ENCODE measurements at places on chromosomes 13 and 19.

- DNase-seq = no peak
These were observed 40.4 kb downstream of the CRTC1 start for GRCh38 chr19:18723871-18724377.

DNA sequence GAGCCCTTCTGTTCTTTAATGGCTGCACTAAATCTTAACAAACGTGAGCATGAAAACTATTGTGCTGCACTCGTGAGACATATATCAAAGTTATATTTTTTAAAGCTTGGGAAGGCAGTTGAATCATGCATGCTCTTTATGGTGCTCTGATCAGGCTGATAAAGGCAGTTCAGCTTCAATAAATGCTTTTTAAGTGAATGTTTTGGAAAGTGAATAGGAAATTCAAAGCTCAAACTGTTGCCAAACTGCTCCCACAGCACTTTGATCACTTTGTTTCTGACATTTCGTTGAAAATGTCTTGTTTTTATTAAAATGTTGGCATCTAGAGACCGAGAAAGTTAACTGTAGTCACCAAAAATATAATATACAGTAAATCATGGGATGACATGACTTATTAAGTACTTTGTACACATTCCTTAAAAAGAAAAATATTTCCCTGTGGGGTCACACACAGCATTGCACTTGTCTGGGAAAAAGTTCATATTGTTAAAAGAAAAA lies 625.7 kb upstream of the PCDH9 start:
- peak; percentile 38 for DNase-seq

DNA sequence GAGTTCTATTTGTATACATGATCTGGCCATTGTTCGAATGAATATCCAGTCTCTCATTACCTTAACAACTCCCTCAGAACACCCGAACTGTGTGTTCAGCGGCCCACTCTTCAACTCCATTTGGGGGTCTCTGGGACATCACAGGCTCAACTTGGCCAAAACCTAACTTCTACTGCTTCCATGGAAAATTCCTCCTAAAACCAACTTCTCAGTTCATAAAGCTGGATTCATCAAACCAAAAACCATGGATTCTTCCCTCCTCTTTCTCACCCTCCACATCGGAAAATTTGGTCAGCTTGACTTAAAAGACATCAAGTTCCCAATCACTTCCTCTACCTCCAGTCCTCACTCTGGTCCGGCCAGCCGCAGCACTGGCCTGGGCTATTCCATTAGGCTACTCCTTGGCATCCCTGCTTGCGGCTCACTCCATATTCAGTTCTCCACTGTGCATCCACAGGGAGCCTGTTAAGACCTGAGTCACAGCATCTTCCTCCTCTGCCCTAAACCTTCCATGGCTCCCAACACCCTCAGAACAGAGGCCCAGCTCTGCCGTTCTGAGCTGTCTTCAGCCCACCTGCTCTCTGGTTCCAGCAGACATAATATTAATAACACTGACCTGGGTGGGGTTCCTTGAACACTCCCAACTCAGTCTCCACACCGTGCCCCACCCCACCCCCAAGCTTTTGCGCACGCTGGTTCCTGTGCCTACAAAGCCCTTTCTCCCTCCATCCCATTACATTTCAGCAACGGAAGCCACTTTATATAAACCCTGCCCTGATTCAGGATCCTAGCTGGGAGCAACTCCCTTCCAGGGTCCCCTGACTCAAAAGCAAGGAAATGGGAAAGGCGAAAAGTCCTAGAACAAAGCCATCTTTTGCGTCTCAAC lies 1.1 kb downstream of the ZNF792 start:
- DNase-seq = no peak

GRCh38 chr13:110114316-110114715 lies 192.6 kb downstream of the COL4A1 start:
- DNase-seq = no peak

- peak; percentile 94 for DNase-seq
These were observed 4.1 kb downstream of the IER2 start for GRCh38 chr19:13154241-13154778.

DNA sequence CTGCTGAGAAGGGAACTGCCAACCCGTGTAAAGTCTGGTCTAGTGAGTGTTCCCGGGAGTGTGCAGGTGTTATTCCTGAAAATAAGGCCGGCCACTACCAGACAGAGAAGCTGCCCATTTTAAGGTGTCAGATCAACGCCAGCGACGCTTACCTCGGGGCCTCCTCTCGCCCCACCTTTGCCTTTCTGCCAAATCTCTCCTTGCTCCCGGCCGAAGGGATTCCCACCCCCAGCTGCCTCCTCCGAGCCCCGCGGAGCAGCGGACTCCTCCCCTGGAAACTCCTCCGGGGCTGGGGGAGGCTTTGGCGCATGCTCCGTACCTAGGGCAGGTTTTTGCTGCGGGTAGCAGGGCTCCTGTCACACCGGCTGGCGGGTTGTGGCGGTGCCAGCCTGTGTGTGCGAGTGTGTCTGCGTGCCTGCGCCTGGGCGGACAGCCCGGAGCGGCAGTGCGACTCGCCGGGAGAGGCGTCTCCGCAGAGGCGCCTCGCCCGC lies at the start of gene HS6ST3:
Gene HS6ST3, plus strand, starts transcription at position 359 of the 491 bp plus-strand sequence.
- DNase-seq = peak; percentile 1

DNA sequence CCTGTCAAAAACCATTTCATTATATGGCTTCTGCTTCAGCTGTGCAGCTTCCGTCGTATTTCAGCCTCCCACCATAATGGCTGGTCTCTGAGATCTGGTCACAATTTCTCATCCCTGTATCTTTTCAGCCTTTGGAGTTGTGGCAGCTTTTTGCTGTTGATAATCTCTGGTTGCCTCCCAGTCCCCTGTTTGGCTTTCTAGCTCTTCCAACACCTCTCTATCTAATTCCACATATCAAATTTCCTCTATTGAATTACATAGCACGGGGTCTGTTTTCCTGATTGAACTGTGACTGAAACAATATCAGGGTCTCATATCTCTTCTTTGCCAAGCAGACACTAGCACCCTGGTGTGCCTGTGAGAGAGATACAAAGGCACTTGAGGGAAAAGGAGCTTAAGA lies 222.1 kb upstream of the OBI1 start:
- DNase-seq = no peak

DNA sequence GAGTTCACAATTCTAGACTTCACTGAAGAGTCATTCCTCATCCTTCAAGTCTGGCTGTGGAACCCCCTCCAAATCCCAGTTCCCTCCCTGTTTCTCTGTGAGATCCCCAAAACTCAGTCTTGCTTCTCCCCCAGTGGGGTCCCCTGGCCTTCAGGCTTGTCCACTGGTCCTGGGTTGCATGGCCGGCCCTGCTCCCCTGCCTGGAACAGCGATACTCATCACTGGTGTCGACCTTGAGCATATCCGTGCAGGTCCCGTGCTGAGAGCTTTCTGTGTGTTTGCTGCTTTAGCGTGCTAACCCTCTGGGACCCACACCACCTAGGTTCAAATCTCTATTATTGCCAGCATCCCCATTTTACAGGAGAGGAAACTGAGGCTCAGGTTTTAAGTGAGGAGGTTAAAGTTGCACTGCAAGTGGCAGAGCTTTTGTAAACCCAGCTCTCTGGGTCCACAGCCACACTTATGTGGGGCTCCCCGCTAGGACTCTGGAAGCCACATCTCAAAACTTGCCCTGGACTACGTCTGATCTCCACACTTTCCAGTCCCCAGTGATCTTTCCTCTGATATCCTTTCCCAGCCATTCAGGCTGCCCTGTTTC lies 15.5 kb downstream of the LIPE start:
- DNase-seq = no peak

- peak; percentile 58 for DNase-seq
These were observed 30.2 kb downstream of the C19orf81 start for GRCh38 chr19:50679177-50680125.

DNA sequence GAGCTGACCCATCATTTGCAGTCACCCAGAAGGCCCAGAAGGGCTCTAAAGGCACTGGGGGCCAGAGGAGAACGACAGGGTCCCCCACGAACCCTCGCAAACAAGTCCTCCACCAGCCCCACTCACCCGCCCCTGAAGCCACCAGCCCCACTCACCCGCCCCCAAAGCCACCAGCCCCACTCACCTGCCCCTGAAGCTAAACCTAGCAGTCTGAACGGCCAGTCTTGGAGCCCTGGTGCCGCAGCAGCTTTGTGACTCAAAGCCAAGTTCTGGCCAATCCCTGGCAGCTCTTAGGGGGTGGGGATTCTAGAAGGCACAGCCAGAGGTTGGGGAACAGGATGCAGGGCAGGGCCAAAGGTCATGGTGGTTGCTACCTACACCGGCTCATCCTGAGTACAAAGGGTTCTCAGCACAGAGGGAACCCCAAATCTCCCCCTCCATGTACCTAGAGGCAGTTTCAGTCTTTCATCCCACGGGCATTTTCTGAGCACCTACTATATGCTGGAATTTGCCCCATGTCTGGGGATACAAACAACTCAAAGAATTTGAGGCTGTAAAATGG lies at the start of gene IQCN:
Gene IQCN, minus strand, starts transcription at position 234 of the 562 bp plus-strand sequence. CDS start 4,974 bp downstream, outside the sequence.
- DNase-seq = no peak

GRCh38 chr19:51919606-51920005 lies 7.7 kb upstream of the ZNF613 start:
- no peak for DNase-seq

DNA sequence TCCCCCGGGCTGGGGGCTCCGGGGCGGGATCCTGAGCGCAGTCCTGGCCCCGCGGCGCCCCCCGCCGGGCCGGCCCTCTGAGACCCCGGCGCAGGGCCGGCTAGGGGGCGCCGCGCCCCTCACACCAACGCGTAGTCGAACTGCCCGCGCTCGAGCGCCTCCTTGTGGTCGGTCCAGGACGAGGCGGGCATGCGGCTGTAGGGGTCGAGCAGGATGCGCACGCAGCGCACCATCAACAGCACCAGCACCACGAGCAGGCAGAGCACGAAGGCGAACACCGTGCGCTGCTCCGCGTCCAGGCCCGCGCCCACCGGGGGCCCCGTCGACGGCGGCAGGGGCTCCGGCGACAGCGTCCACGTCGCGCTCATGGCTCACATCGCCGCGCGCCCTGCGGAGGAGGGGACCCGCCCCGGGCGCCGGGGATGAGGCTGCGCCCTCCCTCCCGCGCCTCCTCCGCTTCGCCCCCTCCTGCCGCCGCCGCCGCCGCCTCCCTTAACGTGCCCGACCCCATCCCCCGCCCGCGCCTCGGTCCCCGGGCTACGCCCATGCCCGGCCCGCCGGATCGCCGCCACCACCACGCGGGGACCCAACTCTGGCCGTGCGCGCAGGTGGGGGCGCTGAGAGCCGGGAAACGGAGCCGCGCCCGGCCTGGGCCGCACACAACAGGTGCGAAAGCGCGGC lies 624 bp downstream of the CTXN1 start:
- DNase-seq = peak; percentile 71
